ENCODE measurements at places on chromosomes 3 and 15.

DNA sequence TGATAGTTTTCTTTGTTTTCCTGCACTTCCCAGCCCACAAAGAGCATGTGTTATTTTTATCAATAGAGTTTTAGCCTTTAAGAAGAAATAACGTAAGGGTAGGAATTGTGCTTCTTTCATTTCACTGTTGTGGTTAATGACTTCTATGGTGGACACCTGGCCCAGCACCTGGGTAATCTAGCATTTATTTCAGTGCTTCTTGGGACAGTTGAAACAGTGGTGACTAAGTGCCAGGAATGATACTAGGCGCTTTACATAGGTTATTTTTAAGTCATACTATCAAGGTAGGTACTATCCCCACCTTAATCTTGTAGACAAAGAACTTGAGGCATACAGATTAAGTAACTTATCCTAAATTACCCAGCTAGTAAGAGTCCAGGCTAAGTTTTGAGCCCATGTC lies 243.8 kb downstream of the SOX2 start:
- no peak for DNase-seq

GRCh38 chr3:28612232-28612631 lies 263.6 kb upstream of the AZI2 start:
- no peak for DNase-seq

DNA sequence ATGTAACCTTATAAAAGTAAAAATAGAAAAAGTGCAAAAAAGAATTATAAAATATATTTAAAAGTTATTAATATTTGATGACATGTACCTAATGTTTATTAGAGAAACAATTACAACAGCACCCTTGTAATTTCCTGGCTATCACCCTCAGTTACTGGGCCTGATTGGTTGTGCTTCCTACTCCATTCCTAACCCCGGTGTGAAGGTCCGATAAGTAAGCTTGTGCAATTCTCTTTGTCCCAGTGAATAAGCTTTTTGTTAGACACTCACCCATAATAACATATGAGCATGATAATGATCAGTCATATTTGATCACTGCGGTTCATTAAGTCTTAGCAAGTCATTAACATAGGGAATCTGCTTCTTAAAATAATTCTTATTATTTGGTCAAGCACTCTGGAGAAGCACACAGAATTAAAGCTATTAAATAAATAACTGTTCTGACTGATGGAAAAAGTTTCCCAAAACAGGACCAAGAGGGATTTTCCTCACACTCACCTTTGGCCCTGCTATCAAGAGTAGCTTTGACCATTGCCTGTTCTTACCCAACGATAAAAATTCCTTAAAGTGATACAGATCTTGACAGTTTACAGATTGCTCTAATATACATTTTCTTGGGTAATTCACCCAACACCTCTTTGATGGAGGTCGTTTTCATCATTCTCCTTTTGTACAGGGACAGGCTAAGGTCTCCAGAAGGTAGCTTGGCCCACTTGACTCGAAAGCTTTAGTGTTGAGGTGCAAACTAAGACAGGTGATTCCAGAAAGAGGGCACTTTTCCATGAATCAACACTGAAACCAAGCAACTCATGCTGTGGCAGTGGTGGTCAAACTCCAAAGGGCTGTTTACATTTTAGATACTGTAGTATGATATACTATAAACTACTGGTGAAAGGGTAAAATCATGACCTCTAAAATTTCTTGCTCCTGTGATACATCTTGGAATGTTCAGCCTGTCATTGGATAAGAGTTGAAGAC lies 543.0 kb upstream of the KCNMB2 start:
- no peak for DNase-seq

- DNase-seq: no peak
Observed at GRCh38 chr15:29693225-29693624, 129.0 kb downstream of the TJP1 start.

- DNase-seq: no peak
Observed at GRCh38 chr3:119140466-119140865, 5.5 kb upstream of the TEX55 start.

DNA sequence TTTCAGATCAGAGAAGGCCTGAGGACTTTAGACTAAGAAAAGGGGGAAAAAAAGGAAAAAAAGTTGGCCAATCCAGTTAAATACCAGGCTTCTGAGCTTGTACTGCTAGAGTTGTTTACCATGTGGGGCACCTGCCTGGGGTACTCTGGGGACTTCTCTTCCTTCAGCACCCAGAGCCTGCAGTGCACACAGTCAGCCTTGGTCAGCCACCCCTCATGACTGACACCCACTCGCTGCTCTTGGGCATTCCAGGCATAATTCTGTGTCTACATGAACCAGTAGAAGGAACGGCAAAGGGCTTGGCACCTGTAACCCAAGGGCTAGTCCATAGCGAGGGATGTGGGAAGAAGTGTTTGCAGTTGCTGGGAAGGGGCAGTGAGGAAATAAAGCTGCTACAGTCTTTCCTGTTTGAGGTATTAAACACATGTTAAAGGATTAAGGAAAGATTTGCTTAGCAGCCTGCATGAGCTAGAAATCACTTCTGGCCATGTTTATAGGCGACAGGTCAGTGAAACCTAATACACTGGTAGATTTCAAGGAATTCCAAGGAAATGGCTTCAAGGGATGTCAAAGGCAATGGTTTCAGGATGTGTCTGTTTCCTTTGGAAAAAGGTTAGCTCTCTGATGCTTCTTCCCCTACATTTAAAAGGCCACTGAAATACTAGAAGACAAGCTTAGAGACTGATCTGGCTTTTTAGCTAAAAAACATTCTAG lies 232.5 kb downstream of the CHST2 start:
- DNase-seq: no peak
